ENCODE measurements at places on chromosomes 12 and 14.

DNA sequence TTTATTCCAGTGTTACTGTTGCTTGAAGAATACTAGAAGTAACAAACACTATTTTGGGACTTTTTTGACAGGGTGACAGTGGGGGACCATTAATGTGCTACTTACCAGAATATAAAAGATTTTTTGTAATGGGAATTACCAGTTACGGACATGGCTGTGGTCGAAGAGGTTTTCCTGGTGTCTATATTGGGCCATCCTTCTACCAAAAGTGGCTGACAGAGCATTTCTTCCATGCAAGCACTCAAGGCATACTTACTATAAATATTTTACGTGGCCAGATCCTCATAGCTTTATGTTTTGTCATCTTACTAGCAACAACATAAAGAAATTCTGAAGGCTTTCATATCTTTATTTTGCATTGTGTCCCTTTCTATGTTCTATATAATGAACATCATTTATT is 44.5 kb downstream of the TMPRSS12 start:
- DNase-seq = no peak

GRCh38 chr14:65354715-65355114 is 57.8 kb upstream of the FUT8 start:
- DNase-seq = peak; percentile 17

DNA sequence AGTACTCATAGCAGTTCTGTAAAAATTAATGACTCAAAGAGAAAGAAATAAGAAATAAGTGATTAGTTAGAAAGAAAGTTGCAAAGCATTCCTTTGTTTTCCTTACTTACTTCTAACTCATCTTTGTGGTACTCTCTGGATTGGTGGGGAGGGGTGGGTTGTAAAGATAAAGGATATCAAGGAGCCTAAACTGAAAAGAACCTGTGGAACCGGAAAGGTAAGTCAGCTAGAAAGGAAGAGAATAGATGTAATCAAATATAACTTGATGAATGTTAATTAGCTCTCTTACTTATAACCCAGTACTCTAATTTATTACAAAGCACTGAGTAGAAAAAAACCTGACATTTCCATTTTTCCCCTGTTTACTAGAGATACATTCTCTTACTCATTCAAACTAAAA is 37.5 kb upstream of the KRR1 start:
- no peak for DNase-seq

GRCh38 chr12:116339800-116340371 is 62.4 kb upstream of the MED13L start:
- no peak for DNase-seq

- peak; percentile 43 for DNase-seq
Measured at GRCh38 chr12:112007945-112008344, 5.0 kb downstream of the TMEM116 start.

DNA sequence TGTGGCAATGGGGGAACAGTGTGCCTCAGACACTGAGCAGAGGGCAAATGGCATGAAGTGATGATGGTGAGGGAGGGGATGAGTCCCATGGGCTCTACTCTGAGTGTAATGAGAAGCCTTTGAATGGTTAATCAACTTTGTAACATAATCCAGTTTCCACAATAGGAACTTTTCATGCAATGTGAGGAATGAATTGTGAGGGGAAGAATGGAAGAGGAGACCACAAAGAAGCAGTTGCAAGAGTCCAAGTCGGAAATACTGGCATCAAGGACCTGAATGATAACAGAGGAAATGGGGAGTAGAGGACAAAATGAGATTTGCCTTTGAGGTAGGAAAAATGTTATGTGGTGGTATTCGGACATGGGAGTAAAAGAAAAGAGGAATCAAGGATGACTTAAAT is 476.9 kb upstream of the PRICKLE1 start:
- no peak for DNase-seq

GRCh38 chr12:5758347-5758746 is 186.7 kb downstream of the ANO2 start:
- no peak for DNase-seq

GRCh38 chr14:96260341-96260821 is 4.4 kb downstream of the BDKRB1 start:
- no peak for DNase-seq

DNA sequence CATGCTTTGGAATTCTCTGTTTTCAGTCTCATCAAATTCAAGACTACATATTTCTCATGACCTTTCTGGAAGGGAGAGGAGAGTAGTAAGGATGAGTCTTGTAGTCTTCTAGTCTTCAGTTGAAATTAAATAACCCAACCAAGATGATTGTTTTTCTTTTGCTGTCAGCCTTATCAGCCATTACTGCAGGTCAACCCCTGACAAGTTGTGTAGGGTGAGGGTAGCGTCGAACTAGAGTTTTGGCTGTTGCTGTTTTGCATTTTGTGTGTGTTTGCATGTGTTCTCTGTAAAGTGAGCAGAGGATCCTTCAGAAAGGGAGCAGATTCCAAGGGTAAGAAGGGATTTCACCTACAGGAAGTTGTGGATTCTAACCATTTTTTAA is 28.4 kb downstream of the DIP2B start:
- peak; percentile 63 for DNase-seq

DNA sequence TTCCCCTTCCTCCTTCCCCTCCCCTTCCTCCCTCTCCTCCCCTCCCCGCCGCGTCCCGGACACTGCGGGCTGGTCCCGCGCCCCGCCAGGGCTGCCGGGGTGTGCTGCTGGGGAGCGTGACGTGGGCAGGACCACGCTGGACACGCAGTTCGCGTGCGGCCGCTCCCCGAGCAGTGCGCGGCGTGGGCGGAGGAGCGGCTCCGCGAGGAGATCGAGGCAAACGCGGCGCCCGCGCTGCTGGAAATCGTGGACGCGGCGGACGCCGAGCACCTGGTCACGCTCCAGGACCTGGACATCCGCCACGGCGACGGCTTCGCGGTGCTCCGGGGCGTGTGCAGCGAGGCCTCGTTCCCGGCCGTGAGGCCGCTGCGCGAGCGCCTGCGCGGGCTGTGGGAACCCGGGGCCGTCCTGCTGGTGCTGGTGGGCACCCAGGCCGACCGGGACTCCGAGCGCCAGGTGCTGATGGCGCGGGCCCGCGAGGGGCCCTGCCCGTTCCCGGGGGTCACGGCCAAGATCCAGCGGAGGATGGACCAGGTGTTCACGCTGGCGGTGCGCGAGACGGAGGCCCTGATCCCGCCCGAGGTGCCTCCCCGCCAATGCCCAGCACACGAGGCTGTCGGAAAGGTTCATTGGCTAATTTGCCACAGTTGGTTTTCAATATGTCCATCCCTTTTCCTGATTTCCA is 84.3 kb downstream of the TNFAIP2 start:
- DNase-seq = peak; percentile 67

DNA sequence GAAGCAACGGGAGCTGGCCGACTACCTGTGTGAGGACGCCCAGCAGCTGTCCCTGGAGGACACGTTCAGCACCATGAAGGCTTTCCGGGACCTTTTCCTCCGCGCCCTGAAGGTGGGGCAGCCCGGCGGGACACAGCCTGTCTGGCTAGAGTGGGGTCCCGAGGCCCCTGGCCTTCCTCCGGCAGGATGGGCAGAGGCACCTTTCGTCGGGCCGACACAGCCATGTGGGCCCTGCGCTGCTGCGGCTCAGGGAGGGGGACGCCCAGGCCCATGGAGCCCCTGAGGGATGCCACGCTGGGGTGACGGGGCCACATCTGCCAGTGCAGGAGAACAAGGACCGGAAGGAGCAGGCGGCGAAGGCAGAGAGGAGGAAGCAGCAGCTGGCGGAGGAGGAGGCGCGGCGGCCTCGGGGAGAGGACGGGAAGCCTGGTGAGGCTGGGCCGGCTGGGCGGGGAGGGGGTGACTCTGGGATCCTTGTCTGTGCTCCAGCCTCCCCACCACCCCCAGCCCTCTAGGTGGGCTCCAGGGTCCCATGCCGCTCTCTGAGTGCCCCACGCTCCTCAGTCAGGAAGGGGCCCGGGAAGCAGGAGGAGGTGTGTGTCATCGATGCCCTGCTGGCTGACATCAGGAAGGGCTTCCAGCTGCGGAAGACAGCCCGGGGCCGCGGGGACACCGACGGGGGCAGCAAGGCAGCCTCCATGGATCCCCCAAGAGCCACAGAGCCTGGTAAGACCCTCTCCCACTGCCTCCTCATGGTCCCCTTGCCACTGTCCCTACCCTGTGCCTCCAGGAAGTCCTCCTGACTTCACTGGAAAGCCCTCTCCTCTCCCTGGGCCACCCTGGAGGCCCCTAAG is 10.9 kb upstream of the ADSS1 start:
- DNase-seq = no peak

DNA sequence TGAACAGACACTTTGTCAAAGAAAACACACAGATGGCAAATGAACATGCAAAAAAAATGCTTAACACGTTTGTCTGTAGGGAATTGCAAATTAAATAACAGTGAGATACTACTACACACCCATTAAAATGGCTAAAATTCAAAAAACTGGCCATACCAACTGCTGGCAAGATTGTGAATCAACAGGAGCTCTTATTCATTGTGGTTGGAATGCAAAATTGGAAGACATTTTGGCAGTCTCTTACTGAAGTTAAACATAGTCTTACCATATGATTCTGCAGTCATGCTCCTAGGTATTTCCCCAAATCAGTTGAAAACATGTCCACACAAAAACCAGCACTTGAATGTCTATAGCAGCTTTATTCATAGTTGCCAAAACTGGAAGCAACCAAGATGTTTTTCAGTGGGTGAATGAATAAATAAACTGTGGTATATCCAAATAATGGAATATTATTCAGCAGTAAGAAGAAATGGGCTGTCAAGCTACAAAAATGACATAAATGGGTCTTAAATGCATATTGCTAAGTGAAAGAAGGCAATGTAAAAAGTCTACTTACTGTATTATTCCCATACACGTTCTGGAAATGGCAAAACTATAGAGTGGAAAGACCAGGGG is 91.4 kb downstream of the PLEKHA5 start:
- DNase-seq = peak; percentile 72

- DNase-seq = no peak
Measured at GRCh38 chr14:103308717-103309616, 25.1 kb upstream of the EIF5 start.

GRCh38 chr12:91037276-91037675 is 20.5 kb downstream of the KERA start:
- no peak for DNase-seq

- DNase-seq = peak; percentile 11
Measured at GRCh38 chr14:89473989-89474388, 57.0 kb upstream of the FOXN3 start.

DNA sequence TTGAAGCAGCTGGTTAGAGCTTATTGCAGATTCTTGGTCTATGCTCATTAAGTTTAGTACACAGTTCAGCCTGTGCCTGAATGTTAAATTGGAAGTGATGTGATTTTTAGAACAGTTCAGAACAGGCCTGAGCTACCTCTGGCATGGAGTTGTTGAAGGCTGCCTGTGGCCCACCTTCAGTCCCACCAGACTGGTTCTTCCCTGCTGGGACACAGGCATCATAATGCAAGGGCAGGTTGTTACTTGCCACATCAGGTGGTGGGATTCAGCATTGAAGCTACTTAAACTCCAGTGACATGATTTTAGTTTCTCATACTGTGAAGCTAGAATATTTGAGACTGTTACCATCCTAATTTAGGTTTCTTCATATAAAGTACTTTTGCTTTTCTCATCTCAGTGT is 49.4 kb downstream of the PROX2 start:
- no peak for DNase-seq

GRCh38 chr14:92686900-92687427 is 61.5 kb downstream of the LGMN start:
- DNase-seq = peak; percentile 74

- DNase-seq = peak; percentile 73
Measured at GRCh38 chr12:124053851-124054250, 80.8 kb downstream of the ZNF664 start.

DNA sequence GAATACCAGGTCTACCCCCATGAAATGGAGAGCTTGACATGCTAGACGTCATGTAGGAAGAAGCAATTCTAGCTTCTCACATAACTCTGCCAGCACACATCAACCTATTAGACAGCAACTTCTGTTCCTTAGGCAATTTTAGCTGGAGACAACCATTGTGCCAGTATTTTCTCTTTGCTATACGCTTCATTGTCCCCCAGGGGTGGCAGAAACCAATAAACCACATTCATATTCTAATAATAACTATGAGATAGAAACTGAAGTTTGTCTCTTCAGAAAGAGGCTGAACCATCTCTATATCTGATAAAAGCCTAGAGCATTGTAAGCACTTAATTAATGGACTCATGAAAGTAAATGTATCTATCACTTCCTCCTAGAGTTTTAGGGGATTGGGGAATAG is 278.6 kb downstream of the FOXG1 start:
- no peak for DNase-seq

- DNase-seq = no peak
Measured at GRCh38 chr12:273382-273781, 10.7 kb upstream of the SLC6A13 start.

- peak; percentile 64 for DNase-seq
Measured at GRCh38 chr12:122825773-122826724, 9.2 kb upstream of the HIP1R start.

GRCh38 chr12:45975506-45975905 is 14.9 kb downstream of the SCAF11 start:
- no peak for DNase-seq

DNA sequence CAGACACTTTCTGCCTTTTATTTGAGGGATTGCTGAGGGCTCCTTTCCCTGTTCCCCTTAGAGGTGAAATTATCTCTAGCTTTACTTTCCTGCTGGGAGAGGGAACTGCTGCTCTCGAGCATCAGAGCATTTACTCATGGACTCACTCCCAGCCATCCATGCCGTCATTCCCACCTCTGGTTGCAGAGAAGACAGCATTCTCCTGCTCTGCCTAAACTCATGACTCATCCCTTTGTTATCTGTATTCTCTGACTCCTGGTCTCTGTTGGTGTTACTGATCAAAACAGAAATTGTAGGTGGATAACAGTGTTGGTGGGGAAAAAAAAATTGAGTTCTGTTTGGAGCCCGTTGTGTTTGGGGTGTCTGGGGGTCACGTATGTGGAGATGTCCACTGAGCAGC is 159.3 kb downstream of the TTC8 start:
- peak; percentile 97 for DNase-seq

DNA sequence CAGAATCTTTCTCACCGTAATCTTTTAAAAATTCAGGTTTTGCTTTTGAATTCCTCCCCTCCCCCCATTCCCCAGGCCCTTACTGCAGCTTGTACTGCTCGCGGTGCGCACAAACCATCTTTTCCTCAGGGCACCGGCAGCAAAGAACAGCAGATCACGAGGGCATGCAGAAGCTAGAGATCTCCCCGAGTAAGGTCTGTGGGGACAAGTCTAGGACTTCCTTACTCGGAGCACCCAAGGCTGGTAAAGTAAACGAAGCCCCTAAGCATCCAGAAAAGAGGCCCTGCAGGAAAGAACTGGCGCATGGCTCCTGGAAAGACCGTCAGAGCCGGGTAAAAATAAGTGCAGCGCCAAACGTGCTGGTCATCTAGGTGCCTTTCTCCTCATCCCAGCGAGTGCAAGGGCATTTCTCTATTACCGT is 727 bp downstream of the LDHB start:
- peak; percentile 52 for DNase-seq

DNA sequence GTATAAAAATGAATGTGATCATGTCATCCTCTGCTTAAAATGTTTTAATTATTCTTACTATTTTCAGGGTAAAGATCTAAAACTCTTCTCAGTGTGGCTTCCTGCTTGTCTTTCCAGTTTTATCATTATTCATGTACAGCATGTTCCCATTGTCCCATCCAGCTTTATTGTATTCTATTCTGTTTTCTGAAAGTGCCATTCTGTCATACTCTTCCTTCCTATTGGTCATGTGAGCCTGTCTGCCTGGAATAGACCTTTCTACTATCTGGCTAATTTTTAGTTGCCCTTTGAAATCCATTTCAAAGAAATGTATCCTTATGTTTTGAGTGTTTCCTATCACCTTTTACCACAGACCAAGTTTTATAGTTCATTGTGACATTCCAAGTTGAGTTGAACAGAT is 34.9 kb downstream of the PALS1 start:
- DNase-seq = no peak

Measured in kidney tubule cell (primary cell).